ENCODE measurements at places on chromosomes 1 and 21.

DNA sequence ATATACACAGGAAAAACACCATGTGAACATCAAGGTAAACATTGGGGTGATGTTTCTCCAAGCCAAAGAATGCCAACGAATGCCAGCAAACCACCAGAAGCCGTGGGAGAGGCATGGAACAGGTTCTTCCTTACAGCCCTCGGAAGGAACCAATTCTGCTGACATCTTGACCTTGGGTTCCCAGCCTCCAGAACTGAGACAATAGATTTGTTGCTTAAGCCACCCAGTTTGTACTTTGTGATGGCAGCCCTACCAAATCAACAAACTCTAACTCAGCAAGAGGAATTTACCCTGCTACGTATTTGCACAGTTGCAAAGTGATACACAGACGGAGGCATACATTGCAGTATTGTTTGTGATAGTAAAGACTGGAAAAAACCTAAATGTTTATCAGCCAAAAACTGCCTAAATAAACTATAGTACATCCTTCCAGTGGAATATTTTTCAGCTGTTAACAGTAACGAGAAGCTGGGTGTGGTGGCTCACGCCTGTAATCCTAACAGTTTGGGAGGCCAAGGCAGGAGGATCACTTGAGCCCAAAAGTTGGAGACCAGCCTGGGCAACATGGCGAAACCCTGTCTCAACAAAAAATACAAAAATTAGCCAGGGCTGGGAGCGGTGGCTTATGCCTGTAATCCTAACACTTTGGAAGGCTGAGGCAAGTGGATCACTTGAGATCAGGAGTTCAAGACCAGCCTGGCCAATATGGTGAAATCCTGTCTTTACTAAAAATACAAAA, 12.5 kb upstream of the ZC3H12A start:
- no peak for DNase-seq

DNA sequence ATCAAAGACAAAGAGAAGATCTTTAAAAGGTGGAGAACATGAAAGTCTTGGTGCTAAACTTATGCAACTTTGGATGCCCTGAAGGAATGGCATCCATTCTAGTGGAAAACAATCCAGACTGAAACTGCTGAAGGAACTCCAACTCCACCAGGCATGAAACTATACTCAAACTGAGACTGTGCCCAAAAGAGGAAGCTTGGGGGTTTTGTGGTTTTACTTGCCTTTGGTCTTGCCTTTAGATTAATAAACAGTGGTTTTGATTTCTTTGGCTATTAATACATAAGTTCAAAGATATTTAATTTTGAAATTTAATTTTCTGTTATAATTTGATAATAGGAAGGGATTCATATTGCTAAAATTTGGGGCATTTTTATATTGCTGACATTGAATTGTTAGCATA, 17.4 kb upstream of the SLC30A10 start:
- DNase-seq = no peak

DNA sequence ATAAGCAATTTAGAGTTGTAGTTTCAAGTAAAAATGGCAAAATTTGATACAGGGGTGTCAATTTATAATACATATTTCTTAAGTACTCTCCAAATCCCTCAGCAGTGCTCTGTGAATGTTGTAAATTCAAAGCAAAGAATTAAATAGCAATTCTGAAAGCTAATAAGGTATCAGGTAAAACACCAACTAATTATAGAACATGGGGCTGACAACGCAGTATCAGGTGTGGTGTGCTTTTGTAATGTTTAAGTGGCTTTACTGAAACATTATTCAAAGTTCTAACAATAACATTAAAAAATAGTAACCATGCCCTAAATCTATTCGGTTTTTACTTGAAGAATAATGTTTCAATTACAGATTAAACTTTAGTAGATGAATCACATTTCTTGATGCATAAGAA, 1271.2 kb upstream of the ADGRL2 start:
- DNase-seq = no peak

GRCh38 chr1:38680801-38681510, 178.6 kb downstream of the RRAGC start:
- DNase-seq = no peak

DNA sequence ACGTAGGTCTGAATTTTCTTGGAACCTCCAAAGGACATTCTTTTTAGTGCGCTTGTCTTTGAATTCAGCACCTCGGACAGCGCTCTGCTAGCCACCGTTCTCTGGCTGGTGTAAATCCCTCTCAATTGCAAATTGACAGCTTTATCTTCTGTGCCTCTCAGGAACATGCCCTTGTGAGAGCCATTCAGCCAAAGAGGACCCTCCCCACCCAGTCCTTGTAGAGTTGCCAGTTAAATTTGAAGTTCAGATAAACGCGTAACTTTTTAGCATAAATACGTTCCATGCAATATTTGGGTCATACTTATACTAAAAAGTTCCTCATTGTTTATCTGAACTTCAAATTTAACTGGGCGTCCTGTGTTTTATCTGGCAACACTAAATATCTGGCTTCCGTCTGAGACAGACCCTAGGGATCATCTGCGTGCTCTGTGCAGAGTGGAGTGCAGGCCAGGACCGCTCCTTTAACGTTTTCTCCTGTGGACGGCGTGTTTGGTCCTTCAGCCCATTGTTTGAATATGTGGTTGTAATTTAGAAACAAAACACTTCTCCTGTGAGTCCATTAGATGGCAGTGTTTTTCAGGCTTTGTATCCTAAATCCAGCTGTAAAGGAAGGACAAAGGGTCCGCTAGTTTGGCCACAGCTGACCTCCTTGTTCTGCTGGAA, 7.0 kb downstream of the KCNAB2 start:
- DNase-seq = peak; percentile 39

DNA sequence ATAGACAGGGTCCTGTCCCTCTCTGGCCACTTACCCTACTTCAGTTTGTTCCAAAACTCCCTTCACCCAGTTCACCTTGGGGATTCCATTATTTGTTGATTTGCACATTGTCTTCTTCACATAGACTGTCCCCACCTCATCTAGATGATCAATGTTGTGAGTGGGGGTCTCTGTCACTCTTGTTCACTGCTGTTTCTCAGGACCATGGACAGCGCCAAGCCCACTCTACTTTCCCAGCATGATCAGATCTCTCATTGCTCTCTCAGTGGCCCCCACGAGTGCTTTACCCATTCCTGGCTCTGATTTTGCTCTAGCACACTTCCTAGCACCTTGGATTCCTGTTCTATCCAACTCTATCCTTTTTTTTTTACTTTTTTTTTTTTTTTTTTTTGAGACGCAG, 45.4 kb upstream of the IGSF21 start:
- no peak for DNase-seq

DNA sequence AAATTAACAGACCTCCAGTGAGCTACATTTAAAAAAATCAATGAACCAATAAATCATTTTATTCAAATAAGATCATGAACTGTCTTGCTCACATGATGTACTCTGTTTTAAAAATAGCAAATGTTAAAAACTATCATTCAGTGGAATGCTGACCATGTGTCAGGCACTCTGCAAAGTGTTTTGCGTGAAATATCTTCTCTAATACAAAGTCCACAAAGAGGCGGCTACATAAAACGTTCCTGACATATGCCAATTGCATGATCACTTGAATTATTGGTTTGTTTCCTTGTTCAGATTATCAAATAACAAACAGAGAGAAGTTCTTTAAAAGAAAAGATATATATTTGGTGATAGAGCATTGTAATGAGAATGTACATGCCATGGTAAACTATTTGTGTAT, 10.7 kb downstream of the FMO2 start:
- no peak for DNase-seq

GRCh38 chr1:85220756-85221201, 20.0 kb upstream of the SYDE2 start:
- no peak for DNase-seq

- DNase-seq = no peak
These were observed 4.3 kb upstream of the C1QTNF12 start for GRCh38 chr1:1250786-1251284.

DNA sequence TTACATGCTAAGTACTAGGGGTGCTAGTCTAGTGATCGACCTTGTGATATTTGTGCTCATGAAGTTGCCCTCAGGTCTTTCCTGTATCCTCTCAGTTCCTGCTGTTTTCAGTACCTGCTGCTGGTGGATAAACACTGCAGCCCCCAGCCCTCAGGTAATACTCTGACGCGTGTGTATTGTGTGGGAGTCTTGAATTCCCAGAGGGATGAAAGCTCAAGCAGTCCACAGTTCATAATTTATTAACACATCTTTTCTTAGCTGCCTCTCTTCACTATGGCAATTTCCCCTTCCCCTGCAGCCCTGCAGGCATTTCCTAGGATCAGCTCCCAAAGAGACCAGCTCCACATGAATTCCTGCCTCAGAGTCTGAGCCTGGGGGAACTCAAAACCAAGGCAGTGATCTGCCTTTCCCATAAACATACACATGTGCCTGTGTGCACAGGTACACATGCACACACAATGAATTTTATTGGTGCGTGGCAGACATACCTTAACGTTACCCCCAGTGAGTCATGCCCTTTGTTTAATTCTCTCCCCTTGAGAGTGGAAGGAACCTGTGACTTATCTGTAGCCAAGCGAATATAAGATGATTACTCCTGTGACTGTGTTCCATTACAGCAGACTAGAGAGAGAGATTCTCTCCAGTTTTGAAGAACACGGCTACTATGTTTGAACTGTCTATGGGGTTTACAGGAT, 14.1 kb upstream of the HMGCS2 start:
- DNase-seq = no peak

GRCh38 chr21:23009360-23009759, 2011.2 kb downstream of the NCAM2 start:
- no peak for DNase-seq

GRCh38 chr1:156781585-156782186, 14.4 kb downstream of the PRCC start:
- DNase-seq = peak; percentile 68

- no peak for DNase-seq
These were observed 17.4 kb upstream of the SHE start for GRCh38 chr1:154519591-154519991.

GRCh38 chr1:48726139-48726538, 50.6 kb downstream of the BEND5 start:
- DNase-seq = no peak

DNA sequence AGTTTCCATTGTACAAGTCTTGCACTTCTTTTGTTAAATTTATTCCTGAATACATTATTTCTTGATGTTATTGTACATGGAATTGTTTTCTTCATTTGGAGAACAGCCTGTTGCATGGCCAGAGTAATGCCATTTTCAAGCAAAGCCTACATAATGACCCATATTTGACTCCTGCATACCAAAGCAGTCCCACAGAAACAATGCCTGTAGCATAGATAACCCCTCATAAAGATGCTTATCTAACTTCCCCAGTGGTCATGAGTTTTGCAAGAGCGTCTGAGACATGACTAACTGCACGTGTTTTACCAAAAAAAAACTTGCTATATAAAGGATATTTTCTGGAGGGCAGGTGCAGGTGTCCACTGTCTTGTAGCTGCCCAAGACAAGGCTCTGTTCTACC, 30.3 kb upstream of the RLF start:
- no peak for DNase-seq
